Heart right ventricle (tissue), 16 donors: ENCODE measurements at places on chromosomes 7 and 10.
A peak's percentile ranks its signal among the peaks of the same experiment; 100 is the strongest.

GRCh38 chr7:2402687-2403013 lies 761 bp upstream of the CHST12 start:
- DNase-seq = no peak
- H3K36me3 ChIP-seq = no peaks in the 10 kb centered on the region
- H3K27ac ChIP-seq = no peak overlapping the region
- H3K27me3 ChIP-seq = no peaks in the 10 kb centered on the region

DNA sequence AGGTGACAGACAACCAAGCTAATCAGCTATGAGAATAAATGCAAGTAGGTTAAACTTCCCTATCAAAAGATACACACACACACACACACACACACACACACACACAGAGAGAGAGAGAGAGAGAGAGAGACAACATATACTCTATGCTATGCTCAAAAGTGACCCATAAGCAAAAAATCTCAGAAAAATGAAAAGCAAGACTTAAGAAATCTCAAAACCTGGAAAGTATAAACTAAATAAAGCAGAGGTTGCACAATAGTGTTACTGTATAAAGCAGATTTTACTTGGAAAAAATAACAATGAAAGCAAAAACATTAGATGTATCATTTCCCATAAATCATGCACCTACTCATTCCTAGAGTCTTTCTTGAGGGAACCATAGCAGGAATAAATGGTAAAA lies 221.5 kb downstream of the INHBA start:
- no peak overlapping the region for H3K27ac ChIP-seq
- no peak overlapping the region for H3K4me3 ChIP-seq
- H3K4me1 ChIP-seq = no peaks in the 10 kb centered on the region
- H3K27me3 ChIP-seq = no peaks in the 10 kb centered on the region
- no peaks in the 10 kb centered on the region for H3K36me3 ChIP-seq
- no peak for DNase-seq

DNA sequence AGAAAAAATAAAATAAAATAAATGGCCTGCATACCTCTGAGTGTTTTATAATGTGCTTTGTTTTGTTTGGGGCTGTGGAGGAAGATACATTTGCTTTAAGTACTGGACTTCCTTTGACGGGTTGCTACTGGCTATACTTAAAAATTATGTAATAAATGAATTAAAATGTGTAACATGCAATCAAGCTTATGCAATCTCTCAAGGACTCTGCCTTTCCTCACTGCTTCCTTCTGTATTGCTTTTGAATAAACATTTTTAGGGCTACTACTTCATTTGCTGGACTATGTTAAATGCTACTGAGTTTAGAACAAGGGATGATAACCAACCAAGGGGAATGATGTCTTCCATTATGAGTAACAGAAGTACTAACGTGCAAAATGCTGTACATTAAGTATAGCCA lies 91.6 kb downstream of the ETV1 start:
- H3K4me1 ChIP-seq = peaks cover 7% of the 10 kb centered on the region
- no peak for DNase-seq
- no peaks in the 10 kb centered on the region for H3K36me3 ChIP-seq
- no peak overlapping the region for H3K27ac ChIP-seq
- H3K4me3 ChIP-seq = no peak overlapping the region

DNA sequence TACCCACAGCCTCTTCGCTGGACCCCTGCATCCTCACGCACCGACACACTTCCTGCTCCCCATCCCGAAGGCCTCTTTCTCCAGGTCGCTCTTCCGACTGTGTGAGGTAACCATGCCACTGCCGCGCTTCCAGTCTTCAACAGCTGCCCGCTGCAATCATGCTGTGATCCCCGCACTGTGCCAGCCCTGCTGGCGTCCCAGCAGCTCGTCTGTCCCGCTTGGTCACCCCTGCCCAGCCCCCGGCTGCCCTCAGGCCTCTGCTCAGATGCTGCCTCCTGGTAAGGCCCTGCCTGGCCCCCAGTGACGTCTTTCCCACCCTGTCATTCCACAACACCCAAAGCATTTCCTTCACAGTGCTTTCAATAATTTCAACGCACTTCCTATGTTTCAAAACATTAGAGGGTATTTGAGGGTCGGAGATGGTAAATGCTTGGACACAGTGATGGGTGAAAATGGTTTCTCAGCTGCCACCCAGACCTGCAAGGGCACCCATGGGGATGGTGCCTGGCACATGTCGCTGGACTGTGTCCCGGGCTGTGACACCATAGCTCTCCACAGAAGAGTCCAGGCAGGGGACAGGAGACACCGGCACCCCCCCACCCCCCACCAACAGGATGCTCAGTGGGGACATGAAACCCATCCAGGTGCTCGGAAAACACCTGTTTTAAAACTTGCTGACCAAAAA lies 125.2 kb downstream of the MAD1L1 start:
- H3K4me1 ChIP-seq = peaks cover 24% of the 10 kb centered on the region
- DNase-seq = no peak
- no peaks in the 10 kb centered on the region for H3K36me3 ChIP-seq
- H3K27me3 ChIP-seq = no peaks in the 10 kb centered on the region

DNA sequence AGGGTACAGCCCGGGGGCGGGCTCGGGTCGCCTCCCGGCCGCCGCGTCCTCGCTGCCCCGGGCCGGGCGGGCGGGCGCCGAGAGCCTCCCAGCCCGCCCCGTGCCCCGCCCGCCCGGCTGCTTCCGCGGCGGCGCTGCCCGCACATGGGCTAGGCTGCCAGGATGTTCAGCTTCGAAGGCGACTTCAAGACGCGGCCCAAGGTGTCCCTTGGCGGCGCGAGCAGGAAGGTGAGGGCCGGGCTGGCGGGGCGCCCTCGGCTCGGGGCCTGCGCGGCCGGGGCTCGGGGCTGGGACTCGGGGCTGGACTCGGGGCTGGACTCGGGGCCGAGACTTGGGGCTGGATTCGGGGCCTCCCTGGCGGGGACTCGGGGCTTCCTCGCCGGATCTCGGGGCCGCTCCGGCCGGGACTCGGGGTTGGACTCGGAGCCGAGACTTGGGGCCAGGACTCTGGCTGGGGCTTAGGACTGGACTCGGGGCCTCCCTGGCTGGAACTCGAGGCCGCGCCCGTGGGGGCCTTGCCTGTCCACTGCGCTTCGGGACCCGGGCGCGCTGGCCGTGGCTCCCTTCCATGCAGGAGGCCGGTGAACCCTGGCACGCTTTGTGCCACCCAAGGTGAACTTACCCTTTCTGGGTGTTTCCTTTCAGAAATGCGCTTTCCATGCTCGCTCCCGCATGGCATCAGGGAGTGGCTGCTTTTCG lies 534 bp downstream of the UBE3C start:
- no peaks in the 10 kb centered on the region for H3K27me3 ChIP-seq
- H3K4me3 ChIP-seq = peak overlapping the region; percentile 89
- no peaks in the 10 kb centered on the region for H3K36me3 ChIP-seq
- peaks cover 22% of the 10 kb centered on the region for H3K4me1 ChIP-seq

DNA sequence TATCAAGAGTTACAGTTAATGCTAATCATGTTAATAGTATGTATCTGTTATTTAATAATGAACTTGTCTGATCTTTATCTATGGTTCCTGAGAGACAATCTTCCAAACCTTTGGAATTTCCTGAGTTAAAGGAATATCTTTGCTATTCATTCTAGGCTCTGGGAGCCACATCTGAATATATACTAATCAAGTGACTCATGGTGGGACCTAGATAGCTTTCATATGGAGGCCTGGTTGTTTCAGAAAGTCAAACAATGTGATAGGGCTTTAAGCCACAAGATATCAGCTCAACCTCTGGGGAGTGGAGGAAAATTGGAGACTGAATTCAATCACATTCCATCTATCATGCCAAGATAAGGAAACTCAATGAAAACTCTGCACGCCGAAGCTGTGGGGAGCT lies 746.4 kb downstream of the TNS3 start:
- H3K4me1 ChIP-seq = no peaks in the 10 kb centered on the region
- H3K4me3 ChIP-seq = no peak overlapping the region
- H3K36me3 ChIP-seq = no peaks in the 10 kb centered on the region
- DNase-seq = no peak
- H3K27ac ChIP-seq = no peak overlapping the region

DNA sequence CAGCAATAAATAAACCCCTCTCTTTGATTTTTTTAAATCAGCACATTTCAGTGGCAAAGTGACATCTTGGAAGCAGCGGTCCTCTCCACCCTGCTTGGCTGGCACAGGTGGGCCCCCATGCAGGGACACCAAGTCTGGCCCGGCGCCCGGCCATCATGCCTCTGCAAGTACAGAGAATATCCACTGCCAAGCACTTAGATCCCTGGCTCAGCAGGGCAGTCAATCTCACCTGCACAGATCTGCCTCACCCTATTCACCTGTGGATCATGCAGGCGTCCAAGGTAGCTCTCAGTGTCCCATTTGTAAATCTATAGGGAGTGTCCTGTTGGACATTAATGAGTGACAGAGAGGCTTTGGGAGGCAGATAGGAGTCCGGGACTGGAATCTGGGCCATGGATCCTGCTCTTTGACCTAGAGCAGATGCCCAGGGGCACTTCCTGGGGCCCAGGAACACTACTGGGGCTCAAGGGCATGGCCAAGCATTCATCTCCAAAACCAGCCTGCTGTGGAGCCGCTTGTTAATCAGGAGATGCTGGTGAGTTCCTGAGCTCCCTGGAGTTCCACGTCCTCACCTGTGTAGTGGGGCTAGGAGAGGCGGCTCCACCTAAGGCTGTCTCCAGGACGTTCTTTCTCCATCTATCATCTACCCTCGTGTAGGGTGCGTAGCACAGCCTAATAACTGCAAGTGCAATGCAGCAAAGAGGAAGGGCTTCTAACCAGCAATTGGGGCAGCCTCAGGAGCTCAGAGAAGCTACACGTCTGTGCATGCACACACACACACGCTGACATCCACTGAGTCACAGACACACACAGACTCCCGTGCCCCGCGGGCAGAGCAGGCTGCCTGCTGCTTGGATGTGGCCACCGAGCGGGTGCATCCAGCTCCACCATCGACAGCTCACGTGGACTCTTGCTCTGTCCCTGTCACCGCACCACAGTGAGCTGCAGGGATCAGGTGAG lies 123.6 kb downstream of the OAT start:
- no peak for DNase-seq
- H3K36me3 ChIP-seq = no peaks in the 10 kb centered on the region
- H3K4me3 ChIP-seq = no peak overlapping the region

DNA sequence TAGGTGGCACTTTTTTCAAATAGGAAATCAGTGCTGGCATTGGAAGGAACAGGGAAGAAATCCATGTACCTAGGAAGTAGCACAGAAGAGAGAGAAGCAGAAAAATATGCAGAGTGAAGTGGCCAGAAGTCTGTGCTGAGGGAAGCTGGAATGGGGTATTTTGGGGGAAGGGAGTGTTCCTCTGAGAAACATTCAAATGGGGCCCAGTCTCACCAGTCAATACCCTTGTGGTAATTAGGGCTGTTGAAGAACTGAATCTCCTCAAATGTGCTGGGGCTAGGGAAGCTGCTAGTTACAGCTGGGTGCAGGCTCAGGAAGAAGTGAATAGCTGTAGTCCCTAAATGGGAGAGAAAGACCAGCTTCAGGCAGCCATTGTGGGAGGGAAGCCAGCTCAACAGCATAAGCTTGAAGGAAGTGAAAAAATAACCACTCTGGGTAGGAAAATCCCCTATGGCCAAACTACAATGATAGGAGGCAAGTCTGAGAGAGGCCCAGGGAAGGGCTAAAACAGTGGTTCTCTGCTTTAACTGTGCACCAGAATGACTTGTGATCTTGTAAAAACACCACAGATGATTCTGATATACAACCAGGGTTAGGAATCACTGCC lies 7.6 kb downstream of the NDST2 start:
- H3K27me3 ChIP-seq = no peaks in the 10 kb centered on the region
- peaks cover 13% of the 10 kb centered on the region for H3K36me3 ChIP-seq
- H3K4me1 ChIP-seq = peaks cover 2% of the 10 kb centered on the region
- no peak overlapping the region for H3K4me3 ChIP-seq
- no peak for DNase-seq

GRCh38 chr7:159139639-159140038 lies 5.0 kb downstream of the VIPR2 start:
- H3K27me3 ChIP-seq = no peaks in the 10 kb centered on the region
- no peaks in the 10 kb centered on the region for H3K36me3 ChIP-seq
- no peak for DNase-seq
- H3K4me1 ChIP-seq = peaks cover 5% of the 10 kb centered on the region

GRCh38 chr7:71477441-71477840 lies 345.5 kb downstream of the GALNT17 start:
- DNase-seq = no peak
- H3K27ac ChIP-seq = no peak overlapping the region
- no peaks in the 10 kb centered on the region for H3K27me3 ChIP-seq
- H3K4me3 ChIP-seq = no peak overlapping the region
